ENCODE measurements at places on chromosomes 1 and 21.
A peak's percentile ranks its signal among the peaks of the same experiment; 100 is the strongest.

DNA sequence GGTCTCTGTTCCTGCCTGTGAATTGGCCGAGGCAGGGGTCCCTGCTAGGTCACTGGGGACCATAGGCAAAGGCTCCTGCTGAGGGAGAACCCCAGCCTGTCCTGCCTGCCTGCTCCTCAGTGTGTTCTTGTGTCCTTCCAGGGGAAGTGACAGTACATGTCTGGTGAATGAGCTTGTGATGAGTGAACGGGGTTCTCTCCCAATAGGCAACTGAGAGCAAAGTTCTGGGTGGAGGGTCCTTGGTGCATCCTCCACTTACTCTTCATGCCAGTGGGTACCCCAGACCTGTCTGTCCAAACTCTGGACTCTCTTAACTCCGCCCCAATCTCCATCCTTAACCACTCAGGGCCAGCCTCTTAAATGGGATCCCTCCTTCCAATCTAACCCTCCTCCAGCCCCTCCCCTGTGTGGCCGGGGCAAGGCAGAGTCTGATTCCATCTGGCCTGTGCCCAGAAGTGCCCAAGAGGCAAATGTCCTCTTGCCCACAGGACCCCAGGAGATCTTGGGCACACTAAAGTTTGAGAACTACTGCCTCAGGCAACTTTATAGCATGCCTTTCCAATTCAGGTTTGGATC, 2.0 kb downstream of the XKR8 start:
- DNase-seq, result no peak

- no peak for DNase-seq
Observed at GRCh38 chr1:240031009-240031408, 60.7 kb upstream of the FMN2 start.

DNA sequence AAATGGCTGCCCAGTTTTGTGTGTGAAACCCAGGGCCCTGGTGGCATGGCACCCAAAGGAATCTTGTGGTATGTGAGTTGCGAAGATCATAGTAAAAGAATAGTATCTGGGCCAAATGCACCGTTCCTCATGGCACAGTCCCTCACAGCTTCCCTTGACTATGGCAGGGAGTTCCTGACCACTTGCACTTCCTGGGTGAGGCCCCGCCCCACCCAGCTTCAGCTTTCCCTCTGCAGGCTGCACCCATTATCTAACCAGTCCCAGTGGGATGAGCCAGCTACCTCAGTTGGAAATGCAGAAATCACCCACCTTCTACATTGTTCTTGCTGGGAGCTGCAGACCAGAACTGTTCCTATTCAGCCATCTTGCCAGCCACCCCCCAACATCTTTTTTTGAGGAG, 63.0 kb downstream of the SLC5A9 start:
- DNase-seq, result no peak

DNA sequence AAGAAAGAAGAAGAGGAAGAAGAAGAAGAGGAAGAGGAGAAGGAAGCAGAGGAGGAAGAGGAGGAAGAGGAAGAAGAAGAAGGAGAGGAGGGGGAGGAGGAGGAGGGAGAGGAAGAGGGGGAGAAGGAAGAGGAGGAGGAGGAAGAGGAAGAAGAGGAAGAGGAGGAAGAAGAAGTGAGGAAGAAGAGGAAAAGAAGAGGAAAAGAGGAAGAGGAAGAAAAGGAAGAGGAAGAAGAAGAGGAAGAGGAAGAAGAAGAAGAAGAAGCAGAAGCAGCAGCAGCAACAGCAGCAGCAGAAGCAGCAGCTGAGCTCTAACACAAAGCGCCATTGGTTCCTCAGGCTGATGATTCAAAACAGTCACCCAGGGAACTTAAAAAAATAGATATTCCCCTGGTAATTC, 34.0 kb downstream of the DNAI4 start:
- DNase-seq, result no peak

GRCh38 chr1:224377676-224378006, 21.0 kb downstream of the CNIH4 start:
- DNase-seq, result peak; percentile 39

- no peak for DNase-seq
Observed at GRCh38 chr1:115313182-115313581, 24.9 kb downstream of the NGF start.

DNA sequence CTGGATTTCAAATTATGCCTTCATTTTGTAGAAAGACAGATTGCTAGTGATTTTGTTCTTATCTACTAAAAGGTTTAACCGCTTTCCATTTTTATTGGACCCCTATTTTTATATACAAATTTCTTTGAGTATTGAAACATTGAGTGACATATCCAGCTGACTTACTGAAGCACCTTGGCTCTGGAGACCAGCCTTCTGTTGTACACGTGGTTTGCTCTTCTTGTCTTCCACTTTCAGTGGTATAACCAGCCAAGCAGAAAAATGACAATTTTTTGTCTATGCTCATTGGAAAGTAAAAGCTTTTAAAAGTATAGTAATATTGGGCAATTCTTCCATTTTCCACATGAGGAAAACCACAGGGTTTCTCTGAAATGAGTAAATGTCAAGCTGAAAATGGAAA, 4.4 kb downstream of the F13B start:
- no peak for DNase-seq

DNA sequence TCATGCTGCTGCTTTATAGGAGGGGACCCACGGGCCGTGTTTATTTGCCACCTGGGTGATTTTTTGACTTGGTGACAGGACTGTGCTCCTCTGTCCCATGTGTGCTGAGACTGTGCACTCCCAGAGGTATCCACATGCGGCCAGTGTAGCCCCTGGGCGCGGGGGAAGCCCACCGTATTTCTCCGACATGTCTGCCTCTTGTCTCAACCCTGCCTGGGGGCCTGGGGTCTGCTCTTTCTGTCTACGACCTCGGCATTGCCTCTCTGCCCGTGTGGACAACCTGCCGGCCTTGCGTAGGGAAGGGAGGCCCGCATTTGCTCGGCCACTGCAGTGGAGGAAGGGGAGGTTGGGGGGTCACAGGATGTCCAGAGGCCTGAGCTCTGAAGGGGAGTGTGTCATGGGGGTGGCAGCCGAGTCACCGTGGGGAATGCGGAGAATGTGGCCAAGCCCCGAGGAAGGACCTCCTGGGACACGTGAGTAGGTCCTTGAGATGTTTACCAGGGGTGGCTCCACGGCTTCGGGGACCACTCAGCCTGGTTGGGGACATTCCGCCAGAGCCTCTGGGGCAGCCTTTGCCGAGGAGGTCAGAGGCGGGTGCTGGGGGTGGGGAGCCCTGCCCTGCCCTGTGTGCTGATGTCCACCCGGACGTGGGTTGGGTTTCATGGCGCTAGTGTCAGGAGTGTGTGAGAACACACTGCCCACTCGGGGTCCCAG, 11.0 kb downstream of the PRKCZ start:
- DNase-seq, result no peak

DNA sequence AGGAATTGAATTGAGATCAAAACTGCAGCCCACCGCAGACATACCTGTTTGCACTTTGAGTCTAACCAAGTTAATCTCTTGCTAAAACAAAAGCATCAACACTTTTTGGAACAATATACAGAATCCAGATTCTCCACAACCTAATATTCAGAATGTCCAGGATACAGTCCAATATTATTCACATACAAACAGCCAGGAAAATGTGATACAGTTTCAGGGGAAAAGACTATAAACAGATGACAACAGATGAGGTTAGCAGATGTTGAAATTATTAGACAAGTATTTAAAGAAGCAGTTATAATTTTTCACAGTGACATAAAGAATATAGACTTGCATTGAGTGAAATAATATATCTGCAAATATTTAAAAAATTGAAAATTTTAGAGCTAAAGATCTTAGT, 678.1 kb upstream of the CXADR start:
- no peak for DNase-seq

GRCh38 chr1:23282957-23283356, 61.1 kb downstream of the HNRNPR start:
- DNase-seq, result no peak

DNA sequence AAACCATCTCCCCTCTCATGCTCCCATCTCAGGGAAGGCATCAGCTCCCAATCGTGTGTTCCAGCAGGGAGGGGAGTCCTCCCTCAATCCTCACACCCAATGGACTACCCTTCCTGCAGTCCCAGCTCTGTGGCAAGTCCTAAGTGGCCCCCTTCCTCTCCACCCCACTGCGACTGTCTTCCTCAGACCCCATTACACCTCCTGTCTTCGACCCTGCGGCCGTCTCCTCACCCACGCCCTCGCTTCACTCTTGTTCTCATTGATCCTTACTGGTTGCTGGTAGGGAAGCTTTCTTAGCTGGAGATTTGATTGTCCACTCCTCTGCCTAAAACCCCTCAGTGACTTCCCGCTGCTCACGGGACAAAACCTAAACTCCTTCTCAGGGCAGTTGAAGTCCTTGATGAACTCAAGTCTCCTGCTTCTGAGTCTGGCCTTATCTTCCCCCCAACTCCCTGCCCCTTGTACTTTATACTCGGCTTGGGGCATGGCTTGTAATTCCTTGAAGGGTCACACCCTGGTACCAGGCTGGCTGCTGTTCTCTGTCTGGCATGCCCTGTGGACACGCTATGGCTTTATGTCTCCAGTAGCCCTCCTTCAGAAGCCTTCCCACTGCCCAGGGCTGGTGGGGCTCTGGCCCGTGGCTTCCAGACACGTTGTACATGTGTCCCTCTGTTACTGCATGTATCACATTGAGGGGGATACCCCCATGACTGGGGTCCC, 2.3 kb upstream of the EPS8L3 start:
- no peak for DNase-seq

GRCh38 chr1:178726087-178726517, 1.1 kb downstream of the RALGPS2 start:
- peak; percentile 44 for DNase-seq

- no peak for DNase-seq
Observed at GRCh38 chr1:109315288-109315687, 8.5 kb upstream of the MYBPHL start.

GRCh38 chr1:226091461-226091860, 28.9 kb downstream of the H3-3A start:
- DNase-seq, result no peak

- DNase-seq, result no peak
Observed at GRCh38 chr1:234706931-234707330, 97.0 kb upstream of the IRF2BP2 start.

DNA sequence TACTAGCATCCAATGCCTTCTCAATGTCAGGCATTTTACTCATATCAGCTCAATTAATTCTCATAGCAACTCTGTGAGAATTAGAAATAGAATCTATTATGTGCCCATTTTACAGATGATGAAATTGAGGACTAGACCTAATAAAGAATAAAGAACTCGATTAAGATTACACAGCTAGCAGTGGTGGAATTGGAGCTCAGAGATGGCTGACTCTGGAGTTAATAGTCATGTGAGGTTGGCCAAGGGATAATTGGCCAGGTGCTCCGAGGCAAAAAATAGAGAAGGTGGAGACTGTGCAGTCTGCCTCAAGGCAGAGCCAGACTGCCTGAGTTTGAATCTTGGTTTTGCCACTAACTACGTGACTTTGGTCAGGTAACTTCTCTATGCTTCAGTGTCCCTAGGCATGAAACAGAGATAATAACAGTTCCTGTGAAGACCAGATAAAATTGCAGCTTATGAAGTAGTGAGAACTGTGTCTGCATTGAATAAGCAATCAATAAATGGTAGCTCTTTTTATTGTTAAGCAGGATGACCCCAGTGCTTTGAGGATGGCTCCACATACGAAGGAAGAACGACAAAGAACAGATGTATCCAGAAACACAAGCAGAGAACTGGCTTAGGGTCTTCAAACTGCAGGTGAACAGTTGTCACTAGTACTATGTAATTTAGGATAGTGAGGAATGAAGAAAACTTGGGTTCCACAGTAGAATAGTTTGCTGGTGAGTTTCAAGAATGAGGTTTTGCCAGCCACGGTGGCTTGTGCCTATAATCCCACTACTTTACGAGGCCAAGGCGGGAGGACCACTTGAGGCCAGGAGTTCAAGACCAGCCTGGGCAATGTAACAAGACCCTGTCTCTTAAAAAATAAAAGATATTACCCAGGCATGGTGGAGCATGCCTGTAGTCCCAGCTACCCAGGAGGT, 6.9 kb upstream of the CCSAP start:
- DNase-seq, result no peak

GRCh38 chr21:35582731-35583130, 477.6 kb downstream of the SETD4 start:
- DNase-seq, result no peak

DNA sequence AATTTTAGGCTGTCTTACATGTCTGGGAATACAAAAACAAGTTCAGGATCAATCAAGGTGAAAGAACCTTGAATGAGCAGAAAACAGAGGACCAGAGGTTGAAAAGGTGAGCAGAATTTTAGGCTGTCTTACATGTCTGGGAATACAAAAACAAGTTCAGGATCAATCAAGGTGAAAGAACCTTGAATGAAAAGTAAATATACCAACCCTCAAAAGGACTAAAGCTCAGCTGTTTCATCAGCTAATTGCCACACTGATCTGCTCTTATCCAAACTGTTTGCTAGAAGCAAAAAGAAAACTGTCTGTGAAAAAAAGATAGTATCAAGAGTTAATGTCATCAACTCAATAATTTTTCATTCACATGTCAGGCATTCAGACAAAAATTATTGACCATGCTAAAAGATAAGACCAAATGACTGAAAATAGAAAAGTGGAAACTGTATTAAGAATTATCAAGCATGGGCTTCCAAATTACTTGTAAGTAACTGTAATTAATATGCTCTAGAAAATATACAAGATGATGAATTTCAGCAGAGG, 69.2 kb downstream of the LTN1 start:
- no peak for DNase-seq

- DNase-seq, result no peak
Observed at GRCh38 chr21:36964827-36965719, 1.4 kb downstream of the HLCS start.

DNA sequence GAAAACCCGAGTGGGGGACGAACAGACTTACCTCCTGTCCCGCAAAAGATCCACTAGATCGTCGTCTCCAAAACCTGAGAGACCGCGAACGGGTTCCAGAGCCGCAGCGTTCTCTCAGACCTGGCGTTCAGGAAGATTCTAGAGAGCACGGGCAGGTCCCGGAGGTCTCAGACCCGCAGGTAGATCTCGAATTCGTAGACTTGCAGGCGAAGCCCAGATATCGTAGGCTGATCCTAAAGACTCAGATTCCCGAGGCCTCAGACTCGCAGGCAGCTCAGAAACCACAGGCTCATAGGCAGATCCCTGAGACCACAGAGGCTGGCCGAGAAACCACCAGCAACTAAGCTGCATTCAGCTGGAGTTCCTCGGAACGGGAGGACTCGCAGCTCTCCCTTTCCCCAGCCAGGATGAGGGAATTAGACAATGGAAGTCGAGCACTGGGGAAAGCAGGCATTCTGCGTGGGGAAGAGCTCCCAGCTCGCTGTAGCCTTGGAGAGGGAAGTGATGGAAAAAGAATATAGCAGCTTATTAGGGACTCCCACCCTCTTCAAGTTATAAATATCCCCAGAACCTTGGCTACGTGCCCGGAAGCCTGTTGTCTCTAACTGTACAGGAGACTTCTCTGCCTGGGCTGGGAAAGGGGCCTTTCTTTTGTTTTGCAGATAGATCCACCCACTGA, at the start of gene ZNF436:
ZNF436 (minus strand) TSS at position 502 of the 679 bp plus-strand sequence. CDS start 1,831 bp downstream, outside the sequence.
- peak; percentile 29 for DNase-seq

- no peak for DNase-seq
Observed at GRCh38 chr1:94322696-94323095, 85.3 kb upstream of the ARHGAP29 start.

DNA sequence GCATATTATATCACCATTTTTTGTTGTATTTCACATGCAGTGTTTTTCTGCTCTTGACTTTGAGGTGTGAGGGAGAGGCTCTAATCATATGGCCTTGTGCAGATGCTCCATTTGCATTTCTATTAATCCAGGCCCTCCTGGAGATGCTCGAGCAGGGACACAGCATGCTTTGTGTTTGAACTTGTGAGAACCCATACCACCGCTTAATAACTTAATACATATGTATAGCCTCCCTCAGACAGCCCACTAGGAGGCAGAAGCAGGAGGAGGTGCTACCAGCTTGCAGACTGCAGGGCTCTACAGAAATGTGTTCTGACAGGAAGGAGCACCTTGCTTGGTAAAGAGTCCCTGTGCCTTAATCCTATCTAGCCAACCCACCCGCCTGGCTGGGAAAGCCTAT, 155.2 kb downstream of the BARHL2 start:
- DNase-seq, result no peak
